ENCODE measurements at places on chromosomes 16 and 17.

GRCh38 chr17:50381260-50381815 is 8.3 kb downstream of the EME1 start:
- no peak for DNase-seq

GRCh38 chr16:81424771-81425170 is 19.8 kb upstream of the CMIP start:
- DNase-seq, result peak; percentile 72

DNA sequence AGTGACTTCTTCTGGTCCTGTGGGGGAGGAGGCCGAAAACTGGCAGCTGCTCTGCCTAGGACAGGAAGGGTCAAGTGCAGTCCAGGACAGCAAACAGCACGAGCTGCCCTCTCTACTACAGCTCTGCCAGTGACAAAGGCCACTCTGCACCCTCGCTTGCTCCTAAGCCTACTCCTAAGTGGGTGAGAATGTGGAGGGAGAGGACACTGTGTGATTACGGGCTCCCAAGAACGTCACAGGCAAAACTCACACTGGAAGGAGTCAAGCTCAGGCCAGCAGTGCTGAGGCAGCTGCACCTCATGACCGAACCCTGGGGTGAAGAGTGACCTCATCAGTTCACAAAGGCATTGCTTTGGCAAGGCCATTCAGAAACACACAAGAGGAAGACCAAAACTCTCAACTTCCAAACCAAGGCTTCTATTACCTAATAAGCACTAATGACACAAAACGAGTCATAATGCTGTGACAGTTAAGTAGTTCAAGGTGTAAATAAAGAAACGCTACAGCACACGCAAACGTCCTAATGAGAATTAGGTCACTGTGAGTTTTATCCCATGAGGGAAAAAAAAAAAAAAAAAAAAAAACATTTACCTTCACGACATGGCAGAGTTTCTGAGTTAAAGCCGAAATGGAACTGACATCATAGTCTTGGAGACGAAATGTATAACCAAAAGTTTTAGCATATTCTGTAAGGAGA is 35.1 kb downstream of the MARF1 start:
- DNase-seq, result peak; percentile 20

GRCh38 chr17:37562016-37562745 is 47.0 kb downstream of the SYNRG start:
- no peak for DNase-seq

DNA sequence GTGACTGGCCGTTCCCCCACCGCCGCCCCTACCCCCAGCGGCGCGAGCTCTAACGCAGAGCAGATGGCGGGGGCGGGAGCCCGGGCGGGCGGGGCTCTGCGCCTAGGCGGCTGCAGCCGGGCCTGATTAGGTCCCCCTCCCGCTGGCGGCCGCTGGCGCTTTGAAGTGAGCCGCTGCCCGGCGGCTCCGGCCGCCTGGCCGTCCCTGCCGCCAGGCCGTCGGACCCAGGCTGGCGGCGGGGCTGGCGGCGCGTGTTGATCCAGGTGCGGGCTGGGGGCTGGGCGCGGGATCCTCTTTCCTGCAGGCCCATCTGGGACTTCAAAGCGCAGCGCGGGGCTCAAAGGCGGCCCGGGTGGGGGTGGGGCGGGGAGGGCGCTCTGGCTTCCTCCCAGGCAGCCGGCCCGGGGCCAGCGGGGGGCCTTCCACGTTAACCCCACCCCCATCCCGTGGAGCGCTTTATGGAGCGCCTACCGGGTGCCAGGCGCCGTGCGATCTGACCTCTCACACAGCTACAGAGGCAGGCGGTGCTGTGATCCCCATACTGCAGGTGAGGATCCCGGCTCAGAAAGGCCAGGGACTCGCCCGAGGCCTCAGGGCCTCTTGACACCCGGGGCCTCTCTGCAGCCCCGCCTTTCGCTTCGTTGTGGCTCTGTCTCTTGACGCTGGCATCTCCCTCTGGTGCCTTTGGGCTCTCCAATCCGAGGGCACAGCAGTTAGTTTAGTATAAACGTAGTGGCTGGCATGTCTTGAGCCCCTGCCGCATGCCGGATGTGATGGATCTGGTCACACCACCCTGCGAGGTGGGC is 80.0 kb upstream of the NKD1 start:
- DNase-seq, result peak; percentile 92

- DNase-seq, result no peak
Measured at GRCh38 chr16:23310744-23311143, 8.6 kb downstream of the SCNN1B start.

- DNase-seq, result peak; percentile 68
Measured at GRCh38 chr17:57935833-57936807, 19.1 kb downstream of the CUEDC1 start.
